CMK (cell line): ENCODE measurements at places on chromosomes 4 and X.

GRCh38 chr4:139242511-139243051 is 37.4 kb downstream of the MGARP start:
- no peak for DNase-seq

GRCh38 chrX:83469551-83469950 is 38.5 kb upstream of the POU3F4 start:
- DNase-seq: peak; percentile 5

DNA sequence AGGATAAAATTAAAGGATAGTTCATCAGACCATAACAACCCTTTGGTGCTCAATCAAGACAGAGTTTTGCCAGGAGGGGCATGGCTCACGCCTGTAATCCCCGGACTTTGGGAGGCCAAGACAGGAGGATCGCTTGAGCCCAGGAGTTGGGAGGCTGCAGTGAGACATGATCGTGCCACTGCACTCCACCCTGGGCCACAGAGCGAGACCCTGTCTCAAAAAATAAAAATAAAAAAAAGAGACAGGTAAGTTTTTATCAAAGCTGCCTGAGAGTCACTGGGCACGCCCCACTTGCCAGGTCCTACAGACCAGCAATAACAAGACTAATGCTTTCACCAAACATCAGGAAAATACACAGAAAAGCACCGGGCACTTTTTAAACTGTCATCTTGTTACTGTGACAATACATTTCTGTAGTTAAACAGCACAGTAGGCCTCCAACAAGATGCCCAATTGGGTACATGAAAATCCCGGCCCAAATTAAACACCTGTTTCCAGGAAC is 765 bp downstream of the CFAP97 start:
- DNase-seq: no peak

DNA sequence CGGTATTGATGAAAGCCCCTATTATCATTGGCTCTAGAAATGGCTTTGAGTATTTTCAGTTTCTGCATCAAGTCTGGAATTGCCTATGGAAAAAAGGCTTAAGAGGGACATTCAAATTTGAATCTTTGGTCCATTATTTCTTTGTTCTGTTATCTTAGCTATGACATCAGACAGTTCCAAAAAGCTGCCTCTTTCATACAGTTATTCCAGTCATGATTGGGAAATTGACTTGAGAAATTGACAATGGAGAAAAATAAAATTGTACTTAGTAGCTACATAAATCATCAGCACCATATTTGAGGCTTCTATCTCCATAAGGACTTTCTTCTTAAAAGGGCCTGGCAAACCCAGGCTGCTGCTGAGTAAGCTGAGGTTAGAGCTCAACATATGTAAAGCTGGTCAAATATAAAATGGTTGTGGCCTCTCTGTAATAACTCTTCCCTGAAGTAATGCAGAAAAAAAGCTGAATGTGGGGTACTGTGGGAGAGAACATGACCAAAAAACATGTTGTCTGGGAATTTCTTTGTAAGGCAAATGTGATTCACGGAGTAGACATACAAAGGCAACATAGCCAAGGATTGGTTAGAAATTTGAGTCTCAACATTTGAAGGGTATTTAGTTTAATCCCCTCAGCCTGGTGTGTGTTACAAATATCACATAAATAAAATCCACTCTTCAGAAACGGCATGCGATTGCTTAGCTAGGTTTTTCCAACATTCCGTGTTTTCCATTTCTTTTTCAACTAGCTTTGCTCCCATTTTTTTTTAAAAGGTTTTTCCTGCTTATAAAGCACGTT is 100.9 kb downstream of the LNX1 start:
- DNase-seq: no peak

DNA sequence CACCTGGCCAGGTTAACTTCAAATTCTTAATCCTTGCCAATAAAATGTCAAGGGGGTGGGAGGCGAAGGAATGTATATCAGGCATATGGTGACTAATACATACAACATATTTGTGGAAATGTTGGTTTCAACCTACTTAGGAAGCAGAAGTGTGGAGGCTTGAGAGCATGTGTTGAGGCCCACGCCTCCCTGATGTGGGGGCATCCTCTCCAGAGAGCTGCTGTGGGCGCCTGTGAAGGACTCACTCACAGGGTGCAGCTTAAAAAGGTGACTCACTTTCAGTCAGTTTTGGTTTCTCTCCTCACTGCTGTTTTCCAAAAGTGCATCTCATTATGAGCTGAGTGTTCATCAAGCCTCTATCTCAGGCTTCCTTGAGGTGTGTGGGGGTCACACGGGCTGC is 27.5 kb downstream of the LNX1 start:
- DNase-seq: no peak

DNA sequence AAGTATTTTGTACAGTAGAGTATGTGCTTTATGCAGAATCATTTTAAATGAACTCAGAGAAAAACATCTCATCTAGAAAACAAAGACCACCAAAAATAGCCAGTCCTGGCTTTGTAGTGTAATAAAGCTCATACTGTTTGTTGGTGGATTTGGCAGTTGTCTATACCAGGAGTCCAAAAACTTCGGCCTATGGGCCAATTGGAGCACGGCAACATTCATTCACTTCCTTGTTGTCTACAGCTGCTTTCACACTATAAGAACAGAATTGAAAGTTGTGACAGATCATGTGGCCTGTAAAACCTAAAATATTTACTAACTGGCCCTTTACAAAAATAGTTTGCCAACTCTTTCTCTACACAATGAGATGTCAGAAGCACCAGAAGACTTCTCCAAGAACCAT is 5.3 kb downstream of the FBXW7 start:
- no peak for DNase-seq

DNA sequence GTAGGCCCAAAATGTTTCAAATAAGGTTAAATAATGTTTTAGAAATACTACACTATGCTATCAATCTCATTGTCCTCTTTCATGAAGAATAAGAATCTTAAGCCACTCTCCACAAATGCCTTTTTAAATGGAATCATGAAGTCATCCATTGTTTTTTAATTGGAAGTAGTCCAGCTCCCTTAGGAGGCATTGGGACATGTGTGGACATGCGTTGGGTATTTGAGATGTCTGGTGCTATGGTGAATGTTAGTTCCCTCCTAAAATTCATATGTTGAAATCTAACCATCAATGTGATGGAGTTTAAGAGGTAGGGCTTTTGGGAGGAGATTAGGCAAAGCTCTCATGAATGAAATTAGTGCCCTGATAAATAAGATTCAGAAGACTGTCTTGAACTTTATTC is 289.0 kb downstream of the C4orf33 start:
- no peak for DNase-seq

DNA sequence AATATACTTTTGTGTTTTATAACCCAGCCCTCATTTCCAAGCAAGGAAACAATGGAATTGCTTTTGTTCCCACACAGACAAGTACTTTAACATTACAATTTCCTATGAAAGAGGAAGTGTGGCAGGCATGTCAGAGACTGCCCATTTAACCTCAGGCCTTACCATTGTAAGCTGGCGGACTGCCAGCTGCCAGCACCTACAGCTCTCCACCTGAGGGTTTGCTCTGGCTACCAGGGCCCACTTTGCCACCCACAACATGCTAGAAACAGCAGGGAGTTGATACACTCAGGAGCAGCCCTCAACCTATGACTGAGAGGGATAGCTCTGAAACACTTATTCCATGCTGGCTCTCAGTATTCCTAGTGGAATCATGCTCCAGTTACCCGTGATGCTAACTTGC is 152.3 kb upstream of the PRDX4 start:
- no peak for DNase-seq

- DNase-seq: no peak
Measured at GRCh38 chr4:10502717-10503116, 45.5 kb upstream of the ZNF518B start.

DNA sequence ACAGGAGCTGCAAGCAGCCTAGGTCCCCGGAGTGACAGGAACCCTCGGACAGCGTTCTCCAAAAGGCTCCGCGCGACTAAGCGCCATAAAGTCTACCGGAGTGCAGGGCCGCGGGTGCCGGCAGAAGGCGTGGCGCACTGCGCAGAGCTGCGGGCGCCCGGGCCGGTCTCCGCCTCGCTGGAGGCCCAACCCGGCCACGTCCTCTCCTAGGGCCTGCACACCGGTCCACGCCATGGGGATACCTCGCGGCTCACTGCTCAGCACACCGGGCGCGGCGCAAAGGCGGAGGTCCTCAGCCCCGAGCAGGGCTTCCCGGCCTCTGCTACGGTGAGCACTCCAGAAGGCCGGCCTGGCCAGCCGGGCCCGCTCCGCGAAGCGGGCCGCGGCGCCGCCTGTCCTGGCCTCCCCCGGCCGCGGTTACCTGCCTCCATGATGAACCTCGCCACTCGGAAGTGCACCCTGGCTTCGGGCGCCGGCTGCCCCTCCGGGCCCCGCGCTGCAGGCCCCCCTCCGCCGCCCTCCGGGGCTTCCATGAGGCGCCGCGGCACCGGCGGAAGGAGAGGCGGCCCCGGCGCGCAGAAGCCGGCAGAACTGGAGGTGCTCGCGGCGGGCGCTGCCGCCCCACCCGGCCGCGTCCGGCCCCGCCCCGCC is at the start of gene CCNQ:
CCNQ (minus strand) TSS at position 599 of the 651 bp plus-strand sequence; CDS start at position 533, 66 bp downstream.
- DNase-seq: no peak

DNA sequence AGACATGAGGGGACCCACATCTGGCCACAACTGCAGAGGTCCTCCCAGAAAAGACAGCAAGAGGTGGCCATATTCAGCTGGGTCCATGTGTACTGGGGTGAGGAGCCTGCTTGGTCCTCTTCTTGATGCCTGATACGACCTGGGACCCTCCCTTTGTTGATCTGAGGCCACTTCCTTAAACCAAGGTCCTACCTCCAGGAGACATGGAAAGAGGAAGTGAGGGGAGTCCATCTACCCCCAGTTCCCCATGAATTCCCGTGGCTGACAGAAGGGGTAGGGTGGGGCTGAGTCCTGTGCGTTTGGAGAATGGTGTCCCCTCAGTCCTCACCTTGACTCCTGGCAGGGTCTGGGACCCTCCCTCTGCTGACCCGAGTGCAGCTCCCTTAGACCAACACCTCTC is 2.1 kb downstream of the MAGEA10 start:
- DNase-seq: no peak

- DNase-seq: no peak
Measured at GRCh38 chr4:112951362-112952312, 97.8 kb upstream of the ANK2 start.

DNA sequence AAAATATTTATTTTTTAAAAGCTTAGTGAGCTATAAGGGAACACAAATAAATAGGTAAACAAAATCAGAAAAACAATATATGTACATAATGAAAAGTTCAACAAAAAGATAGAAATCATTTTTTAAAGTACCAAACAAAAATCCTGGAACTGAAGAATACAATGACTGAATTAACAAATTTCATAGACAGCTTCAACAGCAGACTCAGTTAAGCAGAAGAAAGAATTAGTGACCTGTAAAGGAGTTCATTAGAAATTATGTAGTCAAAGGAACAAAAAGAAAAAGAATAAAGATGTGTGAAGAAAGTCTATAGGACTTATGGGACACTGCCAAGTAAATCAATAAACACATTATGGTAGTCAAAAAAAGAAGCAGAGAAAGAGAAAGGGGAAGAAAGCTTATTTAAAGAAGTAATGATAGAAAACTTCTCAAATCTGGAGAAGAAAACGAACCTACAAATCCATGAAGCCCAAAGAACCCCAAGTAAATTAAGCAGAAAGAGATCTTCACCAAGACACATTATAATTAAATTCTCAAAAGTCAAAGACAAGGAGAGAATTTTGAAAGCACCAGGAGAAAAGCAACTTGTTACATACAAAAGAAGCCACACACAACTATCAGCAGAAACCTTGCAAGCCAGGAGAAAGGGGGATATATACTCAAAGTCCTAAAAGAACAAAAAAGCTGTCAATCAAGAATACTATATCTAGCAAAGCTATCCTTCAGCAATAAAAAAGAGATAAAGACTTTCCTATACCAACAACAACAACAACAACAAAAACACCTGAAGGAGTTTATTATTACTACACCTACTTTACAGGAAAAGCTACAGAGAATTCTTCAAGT is 338.9 kb downstream of the PTTG2 start:
- no peak for DNase-seq

GRCh38 chrX:15737190-15737958 is 696 bp upstream of the CA5B start:
- no peak for DNase-seq

- no peak for DNase-seq
Measured at GRCh38 chr4:112063260-112063659, 82.0 kb upstream of the FAM241A start.

- no peak for DNase-seq
Measured at GRCh38 chr4:139146926-139147629, 29.9 kb downstream of the ELF2 start.

GRCh38 chr4:152459326-152459725 is 76.6 kb downstream of the FBXW7 start:
- no peak for DNase-seq

DNA sequence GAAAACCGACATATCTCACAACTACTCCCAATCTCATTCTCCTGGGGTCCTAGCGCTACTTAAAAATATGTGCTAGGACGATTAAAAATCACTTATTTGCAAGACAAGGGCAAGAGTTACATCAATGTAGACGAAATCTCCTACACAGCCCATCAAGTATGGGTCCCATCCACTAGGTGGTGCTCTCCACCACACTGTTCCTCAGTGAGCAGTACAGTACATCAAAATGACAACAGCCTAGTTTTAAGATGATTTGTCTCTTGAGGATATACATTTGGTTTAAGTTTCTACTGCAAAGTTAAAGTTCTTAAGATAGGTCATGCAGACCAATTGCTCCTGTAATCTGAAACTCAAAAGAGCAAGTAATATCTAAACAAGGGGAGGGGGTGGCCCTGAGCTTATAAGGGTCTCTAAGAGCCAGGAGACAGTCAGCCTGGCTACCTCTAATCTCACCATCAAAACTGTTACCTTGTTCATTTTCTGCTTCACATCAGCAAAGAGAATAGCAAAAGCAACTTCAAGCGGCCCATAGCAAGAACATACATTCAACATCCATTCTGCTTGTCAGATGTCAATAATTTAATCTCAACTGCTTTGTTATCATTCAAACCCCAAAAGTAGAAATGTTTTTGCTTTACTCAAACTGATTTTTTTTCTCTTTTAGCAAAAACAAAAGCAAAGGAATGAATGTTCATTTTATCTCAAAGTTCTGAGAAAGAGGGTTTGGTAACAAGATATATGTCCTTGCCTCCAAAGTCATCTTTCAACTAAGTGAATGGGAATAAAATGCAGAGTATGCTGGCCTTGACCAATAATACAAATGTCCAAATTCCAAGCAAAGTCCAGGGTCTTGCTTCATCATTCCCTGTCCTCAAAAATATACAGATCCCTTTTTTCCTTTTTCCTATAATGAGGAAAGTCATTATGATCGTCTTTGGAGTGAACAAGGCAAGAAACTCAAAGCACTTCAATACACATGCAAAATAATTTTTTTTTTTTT is 53.1 kb downstream of the STX18 start:
- peak; percentile 59 for DNase-seq

GRCh38 chrX:6460893-6461490 is 73.9 kb downstream of the VCX3A start:
- no peak for DNase-seq

GRCh38 chrX:21660156-21660555 is 2.0 kb upstream of the KLHL34 start:
- no peak for DNase-seq

- DNase-seq: no peak
Measured at GRCh38 chrX:120457766-120458180, 11.3 kb downstream of the LAMP2 start.

- DNase-seq: no peak
Measured at GRCh38 chr4:53119680-53120079, 246.2 kb downstream of the SCFD2 start.
